Muscle of arm (tissue), 14 donors: ENCODE measurements at places on chromosomes 13 and 19. TPM values are rescaled to one million over a fixed set of nuclear protein-coding genes. Genes with fewer than 3 reads are reported as not detected.
A peak's percentile ranks its signal among the peaks of the same experiment; 100 is the strongest.

GRCh38 chr13:62033934-62034333 lies 618.3 kb upstream of the PCDH20 start:
- no peak for DNase-seq

DNA sequence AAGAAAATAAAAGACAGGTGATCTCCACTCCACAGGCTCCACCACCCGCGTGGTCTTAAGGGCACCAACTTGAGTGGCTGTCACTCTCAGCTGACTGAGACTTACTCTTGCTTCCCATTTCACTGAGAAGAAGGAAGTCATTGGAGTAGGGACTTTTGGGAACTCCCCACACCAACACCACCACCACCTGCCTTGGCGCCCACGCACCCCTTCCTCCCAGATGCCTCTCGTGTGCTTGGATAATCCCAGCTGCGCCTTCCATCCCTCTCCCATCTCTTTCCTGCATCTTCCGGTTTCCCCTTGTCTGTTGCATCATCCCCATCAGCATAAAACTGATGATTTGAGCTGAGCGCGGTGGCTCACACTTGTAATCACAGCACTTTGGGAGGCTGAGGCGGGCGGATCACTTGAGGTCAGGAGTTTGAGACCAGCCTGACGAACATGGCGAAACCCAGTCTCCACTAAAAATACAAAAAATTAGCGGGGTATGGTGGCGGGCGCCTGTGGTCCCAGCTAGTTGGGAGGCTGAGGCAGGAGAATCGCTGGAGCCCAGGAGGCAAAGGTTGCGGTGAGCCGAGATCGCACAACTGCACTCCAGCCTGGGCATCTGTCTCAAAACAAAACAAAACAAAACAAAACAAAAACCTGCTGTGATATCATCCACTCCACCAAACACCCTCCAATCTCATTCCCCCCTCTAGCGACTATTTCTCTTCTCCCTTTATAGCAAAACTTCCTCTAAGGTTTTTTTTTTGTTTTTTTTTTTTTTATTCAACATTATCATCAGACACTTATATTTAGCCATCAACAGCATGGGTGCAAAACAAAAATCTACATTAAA lies 25.5 kb downstream of the AP2S1 start:
- DNase-seq: no peak

DNA sequence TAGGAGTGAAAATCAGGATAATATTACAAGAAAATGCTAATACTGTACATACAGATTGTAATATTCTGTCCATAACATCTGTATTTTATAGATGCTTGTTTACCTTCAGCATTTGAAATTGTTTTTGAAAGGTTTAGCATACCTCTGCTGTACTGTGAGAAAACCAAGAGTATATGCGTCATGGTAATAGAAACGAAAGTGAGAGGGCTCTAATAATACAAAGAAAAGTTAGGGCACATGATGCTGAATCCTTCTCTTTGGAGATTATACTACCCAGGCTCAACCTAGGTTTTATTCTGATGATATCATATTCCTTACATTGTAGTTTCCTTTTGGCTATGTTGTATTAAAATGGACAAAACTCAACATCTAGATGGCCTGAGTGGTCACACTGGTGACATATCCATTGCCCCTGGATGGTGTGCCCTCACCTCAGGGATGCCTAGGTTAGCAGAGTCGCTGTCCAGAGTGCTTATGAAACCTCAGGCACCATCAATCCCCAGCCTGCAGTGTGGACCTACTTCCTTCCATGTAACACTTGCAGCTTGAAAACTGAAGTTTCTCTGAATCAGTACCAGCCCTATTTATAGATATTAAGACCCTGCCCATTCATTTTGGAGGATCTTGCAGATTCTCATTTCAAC lies 253.7 kb downstream of the KCTD12 start:
- DNase-seq: no peak

GRCh38 chr19:46913852-46914430 lies 53.1 kb downstream of the ARHGAP35 start:
- DNase-seq: no peak

DNA sequence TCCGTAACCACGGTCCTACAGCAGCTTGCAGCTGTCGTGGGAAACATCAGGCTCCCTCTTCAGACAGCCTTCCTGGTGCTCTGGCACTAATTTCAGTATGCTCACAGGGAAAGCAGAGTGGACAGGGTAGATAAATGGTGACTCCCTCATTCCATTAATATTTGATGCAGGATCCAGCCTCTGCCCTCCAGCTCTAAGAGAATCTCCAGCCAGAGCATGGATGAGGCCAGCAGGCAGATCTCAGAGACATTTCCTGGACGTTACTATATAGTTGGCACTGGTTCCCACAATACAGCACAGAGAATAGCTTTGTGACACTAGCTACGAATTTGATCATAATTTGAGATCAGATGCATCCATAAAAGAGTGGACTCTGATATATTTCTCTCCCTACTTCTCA lies 341.4 kb downstream of the LIG4 start:
- DNase-seq: no peak

- no peak for DNase-seq
Measured at GRCh38 chr13:72198042-72198441, 331.0 kb upstream of the DACH1 start.

DNA sequence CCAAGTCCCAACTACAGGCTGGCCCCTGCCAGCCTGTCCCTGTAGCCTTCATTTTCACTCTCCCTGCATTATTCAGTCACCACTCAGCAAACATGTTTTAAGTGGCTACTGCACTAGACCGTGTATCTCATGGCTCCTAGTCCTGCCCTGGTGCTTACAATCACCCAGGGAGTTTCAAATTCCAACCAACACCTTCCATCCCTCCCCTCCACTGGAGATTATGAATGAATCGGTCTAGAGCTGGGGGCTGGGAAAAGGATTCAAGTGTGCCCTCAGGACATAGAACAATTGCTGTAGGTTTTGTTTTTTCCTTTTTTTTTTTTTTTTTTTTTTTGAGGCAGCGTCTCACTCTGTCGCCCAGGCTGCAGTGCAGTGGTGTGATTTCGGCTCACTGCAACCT lies 15.0 kb upstream of the TNFAIP8L1 start:
- no peak for DNase-seq

DNA sequence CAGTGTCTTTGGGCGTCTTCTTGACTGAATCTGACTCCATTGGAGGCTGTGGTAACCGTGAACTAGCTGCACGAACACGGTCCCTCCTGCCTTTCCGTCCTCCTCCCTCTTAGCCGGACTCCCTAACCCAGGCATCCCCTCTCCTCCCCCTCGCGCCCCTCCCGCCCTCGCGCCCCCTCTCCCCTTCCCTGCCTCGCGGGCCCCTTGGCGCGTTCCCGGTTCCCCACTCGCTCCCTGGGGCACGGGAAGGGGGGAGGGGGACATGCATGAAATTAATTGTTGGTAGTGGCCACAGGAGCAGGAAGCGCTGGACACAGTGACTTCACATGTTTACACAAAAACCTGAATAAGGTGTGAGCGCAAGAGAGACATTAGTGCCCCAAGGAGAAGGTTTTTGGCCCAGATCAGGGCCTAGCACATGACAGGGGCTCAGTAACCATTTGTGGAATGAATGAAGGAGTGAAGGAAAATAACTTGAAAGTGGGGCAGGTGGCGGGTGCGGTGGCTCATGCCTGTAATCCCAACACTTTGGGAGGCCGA lies 279 bp downstream of the DMRTC2 start:
- no peak for DNase-seq

GRCh38 chr19:51258165-51259160 lies 7.6 kb downstream of the SIGLECL1 start:
- DNase-seq: no peak

GRCh38 chr13:113582841-113583631 lies 1.5 kb upstream of the TFDP1 start:
- DNase-seq: no peak

GRCh38 chr19:8001995-8002849 lies 3.2 kb downstream of the ELAVL1 start:
- DNase-seq: peak; percentile 73

FGF22 gene
- polyA plus RNA-seq: 0.15 TPM
